ENCODE measurements at places on chromosomes 5 and 9.

DNA sequence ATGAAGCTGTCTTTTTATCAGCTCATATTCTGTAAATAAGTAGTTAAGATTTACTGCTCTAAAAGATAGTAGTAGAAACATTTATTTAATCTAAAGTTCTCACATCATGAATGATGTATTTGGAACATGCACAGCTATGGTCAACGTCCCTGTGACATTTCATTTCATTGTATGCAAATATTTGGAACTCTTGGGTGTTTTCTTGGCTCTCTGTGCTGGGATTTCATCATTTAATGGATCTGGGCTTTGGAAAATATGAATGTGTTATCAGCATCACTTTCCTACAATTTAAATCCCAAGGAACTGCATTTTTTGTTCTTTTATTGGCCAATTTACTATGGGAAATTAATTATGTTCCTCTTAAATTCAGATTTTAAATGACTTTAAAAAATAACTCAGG, 462.9 kb downstream of the SEMA5A start:
- no peak for DNase-seq

DNA sequence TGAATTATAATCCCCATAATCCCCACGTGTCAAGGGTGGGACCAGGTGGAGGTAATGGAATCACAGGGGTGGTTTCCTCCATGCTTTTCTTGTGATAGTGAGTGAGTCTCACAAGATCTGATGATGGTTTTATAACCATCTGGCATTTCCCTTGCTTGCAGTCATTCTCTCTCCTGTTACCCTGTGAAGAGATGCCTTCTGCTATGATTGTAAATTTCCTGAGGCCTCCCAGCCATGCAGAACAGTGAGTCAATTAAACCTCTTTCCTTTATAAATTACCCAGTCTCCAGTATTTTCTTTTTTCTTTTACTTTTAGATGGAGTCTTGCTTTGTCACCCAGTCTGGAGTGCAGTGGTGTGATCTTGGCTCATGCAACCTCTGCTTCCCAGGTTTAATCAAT, 182.7 kb upstream of the SEMA6A start:
- no peak for DNase-seq

DNA sequence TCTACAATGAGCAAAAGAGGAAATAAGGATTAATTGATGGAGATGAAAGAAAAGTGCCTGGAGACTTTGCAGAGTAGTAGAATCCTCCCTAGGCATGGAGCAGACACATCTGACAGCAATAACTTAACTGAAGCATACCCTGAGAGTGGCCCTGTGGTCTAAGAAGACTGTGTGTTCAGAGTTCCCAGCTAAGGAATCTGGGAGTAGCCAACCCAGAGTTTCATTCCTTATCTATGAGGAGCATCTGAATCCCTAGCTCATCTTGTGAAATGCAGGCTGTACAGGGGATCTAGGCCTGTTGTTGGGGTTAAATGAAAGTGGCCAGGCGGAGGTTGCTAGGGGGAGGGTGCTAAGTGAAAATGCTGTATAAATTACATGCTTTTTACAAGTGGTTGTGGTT, 233.1 kb upstream of the FBXL7 start:
- DNase-seq, result no peak

- peak; percentile 35 for DNase-seq
Observed at GRCh38 chr9:34413231-34413852, 36.6 kb upstream of the MYORG start.

DNA sequence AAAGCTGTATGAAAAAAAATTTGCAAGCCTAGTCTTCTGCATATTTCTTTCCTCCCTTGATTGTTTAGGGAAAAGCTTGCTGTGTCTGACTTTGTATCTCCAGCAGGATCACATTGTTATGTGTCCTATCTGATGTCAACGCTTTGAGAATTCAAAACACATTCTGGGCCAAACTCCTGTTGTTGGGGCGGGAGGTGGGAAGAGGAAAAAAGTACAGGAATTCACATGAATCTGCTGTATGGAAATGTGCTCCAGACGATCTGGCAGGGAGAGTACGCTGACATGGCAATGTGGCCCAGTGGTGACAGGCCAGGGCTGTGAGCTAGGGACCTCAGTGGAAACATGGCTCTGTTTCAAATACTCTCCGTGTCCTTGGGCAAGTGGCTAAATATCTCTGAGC, 87.4 kb upstream of the GNA14 start:
- DNase-seq, result no peak

DNA sequence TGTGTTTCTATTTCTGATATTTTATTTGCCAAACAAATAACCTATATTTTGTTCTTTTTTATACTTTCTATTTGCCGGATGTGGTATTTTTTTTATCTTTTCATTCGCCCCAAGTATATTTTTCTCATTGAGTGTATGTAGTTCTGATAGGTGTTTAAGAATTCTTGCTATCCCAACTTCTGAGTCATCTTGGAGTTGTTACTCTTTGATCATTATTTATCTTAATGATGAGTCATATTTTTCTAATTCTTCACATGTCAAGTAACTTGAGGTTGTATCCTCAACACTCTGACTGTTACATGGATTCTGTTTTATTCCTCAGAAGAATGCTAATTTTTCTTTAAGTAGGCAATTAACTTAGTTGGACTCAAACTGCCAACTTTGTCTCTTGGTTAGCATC, 498.1 kb downstream of the TLE1 start:
- DNase-seq, result no peak

- peak; percentile 100 for DNase-seq
Observed at GRCh38 chr9:137168904-137169856, 671 bp downstream of the LRRC26 start.

- DNase-seq, result no peak
Observed at GRCh38 chr5:164235300-164235891, 730.0 kb downstream of the MAT2B start.

GRCh38 chr5:86613455-86613854, 4.3 kb upstream of the COX7C start:
- no peak for DNase-seq

GRCh38 chr9:68741704-68742332, 36.8 kb downstream of the PIP5K1B start:
- no peak for DNase-seq

- DNase-seq, result peak; percentile 99
Observed at GRCh38 chr9:137217276-137218211, 4.5 kb downstream of the RNF208 start.

DNA sequence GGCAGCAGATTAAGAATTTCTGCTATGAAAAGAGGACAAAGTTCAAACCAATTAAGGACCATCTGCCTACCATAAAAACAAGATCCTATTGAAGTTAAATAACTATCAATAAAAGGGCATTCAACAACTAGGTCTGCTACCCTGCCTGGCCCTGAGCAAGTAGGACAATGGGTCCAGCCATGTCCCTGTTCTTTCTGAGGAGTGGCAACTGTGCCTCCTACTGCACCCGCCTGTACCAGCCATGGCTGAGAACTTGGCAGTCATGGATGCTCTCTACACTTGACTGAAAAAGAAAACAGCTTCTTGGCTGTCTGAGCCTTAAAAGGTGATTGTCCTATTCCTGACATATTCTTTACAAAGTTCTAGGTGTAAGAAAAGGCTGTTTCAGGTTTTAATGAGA, 652.4 kb downstream of the PDE4D start:
- no peak for DNase-seq

GRCh38 chr5:117414926-117415325, 840.3 kb upstream of the SEMA6A start:
- DNase-seq, result no peak

DNA sequence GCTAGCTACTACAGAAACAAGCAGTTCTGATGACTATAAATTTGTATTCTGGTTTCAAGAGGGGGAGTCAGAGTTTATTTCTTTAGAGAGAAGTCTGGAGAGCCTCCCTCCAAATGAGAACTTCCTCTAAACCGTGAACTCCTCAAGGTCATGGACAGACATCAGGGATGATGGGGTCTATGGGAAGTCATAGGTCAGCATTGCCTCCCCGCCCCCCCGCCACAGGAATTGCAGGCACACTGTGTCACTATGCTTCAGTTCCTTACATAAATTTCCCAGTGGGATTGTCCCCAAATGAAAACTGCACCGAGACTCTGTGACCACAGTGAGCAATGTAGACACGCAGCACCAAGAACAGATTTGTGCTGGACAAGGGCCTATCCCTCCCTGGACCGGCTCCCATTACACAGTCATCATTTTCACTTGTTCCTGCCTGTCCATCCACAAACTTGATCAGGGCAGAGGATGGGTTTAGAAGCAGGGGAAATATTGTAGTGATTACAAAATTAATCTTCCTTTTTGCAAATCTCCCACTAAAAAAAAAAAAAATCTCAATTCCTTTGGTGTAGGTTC, 300.3 kb downstream of the EFNA5 start:
- DNase-seq, result no peak

DNA sequence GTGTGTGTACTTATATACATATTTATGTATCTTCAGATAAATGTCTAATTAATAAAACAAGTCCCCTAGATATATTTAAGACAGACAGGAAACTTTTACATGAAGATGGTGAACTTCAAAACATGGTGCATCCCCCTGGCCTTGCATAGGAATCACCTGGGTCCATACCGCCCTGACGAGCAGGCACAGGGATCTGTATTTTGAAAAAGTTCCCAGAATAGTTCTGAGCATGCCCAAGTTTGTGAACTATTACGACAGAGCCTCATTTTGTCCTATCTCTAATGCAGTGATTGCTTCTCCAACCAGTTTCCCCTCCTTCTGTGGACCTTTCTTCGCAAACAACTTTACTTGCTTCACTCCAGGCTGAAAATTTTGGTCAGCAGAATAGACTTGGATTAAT, 98.1 kb downstream of the APBA1 start:
- DNase-seq, result no peak

- no peak for DNase-seq
Observed at GRCh38 chr9:114314256-114314867, 8.5 kb upstream of the ORM1 start.

- peak; percentile 61 for DNase-seq
Observed at GRCh38 chr5:151699071-151699901, 12.6 kb upstream of the SPARC start.

GRCh38 chr9:20823051-20823450, 139.0 kb downstream of the FOCAD start:
- no peak for DNase-seq

- no peak for DNase-seq
Observed at GRCh38 chr5:130890610-130891009, 274.4 kb downstream of the HINT1 start.

DNA sequence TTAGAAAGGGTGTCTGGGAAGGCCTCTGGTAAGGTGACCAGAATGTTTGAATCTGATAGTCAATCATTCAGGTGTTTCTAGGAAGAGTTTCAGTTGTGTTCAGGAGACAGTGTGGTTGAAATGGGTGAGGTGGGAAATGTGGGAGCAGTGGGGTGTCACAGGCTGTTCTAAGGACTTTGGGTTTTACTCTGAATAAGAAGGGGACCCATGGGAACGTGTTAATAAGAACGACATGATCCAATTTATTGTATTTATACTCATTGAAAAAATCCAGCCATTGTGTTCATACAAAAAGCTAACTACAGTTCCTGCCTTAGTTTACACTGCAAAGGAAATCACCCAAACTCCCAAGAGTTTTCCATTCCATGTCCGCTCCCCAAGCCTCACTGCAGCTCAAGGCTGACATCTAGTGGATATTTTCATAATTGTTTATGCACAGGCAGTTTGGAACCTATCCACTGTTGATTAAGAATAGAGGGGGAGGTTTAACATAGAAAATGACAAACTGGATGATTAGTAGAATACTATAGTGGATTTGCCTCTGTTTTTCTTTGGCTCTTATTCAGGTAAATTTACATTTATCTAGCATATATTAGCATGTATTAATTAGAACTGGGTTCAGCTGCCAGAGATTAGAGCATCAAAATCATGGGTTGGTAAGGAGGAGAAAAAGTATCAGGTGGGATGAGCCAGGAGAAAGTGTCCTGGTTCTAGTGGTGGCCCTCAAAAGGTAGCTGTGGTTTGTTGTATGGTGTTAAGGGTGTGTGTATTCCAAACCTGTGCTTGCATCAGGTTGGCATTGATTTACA, 17.7 kb downstream of the CAVIN4 start:
- no peak for DNase-seq

- no peak for DNase-seq
Observed at GRCh38 chr5:38536968-38537367, 19.5 kb downstream of the LIFR start.
